Liver (tissue), 10 donors: ENCODE measurements at places on chromosomes 7 and 10. TPM values are rescaled to one million over a fixed set of nuclear protein-coding genes. Genes with fewer than 3 reads are reported as not detected.

GRCh38 chr7:155581954-155582353 lies 35.6 kb upstream of the CNPY1 start:
- no peak overlapping the region for H3K27ac ChIP-seq
- no peaks in the 10 kb centered on the region for H3K27me3 ChIP-seq
- no peaks in the 10 kb centered on the region for H3K36me3 ChIP-seq
- no peak overlapping the region for H3K4me3 ChIP-seq
- DNase-seq = no peak

DNA sequence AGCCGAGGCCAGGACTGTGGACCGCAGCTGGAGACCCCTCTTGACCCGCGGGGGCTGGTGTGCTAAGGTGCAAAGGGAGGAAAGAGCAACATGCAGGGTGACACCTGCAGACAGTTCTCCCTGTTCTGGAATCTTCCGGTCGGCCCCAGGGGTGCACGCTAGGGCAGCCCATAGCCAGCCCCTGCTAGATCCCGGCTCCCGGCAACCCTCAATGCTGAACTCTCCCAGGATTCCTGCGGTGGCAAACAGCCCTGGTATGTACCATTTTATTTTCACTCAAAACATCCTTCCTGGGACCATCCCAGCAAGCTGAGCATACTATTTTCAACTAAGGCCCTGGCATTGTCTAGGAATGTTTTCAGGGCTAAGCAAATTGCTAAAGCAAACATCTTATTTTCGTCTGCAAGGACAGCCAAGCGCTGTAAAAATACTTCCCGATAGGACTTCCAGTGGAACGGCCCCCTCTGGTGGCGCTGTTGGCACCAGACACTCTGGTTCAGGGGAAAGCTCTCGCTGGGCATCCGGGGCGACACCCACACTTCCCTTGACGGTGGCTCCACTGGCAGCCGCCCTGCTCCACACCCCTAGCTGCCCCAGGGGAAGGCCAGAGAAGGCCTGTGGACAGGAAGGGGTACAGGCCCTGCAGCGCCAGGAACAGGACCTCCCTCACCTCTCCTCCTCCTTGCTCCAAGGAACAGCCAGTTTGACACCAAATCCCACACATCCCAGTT lies 99.4 kb downstream of the CTBP2 start:
- H3K4me1 ChIP-seq = peaks cover 6% of the 10 kb centered on the region
- no peak overlapping the region for H3K27ac ChIP-seq
- no peak overlapping the region for H3K4me3 ChIP-seq
- peak; percentile 83 for DNase-seq

- no peaks in the 10 kb centered on the region for H3K27me3 ChIP-seq
- no peak for DNase-seq
- no peaks in the 10 kb centered on the region for H3K4me1 ChIP-seq
- H3K27ac ChIP-seq = no peak overlapping the region
- H3K36me3 ChIP-seq = no peaks in the 10 kb centered on the region
Measured at GRCh38 chr7:46344533-46344932, 423.5 kb upstream of the IGFBP3 start.

The UNCX gene
- not detected for total RNA-seq

The CALHM1 gene
- total RNA-seq = not detected

DNA sequence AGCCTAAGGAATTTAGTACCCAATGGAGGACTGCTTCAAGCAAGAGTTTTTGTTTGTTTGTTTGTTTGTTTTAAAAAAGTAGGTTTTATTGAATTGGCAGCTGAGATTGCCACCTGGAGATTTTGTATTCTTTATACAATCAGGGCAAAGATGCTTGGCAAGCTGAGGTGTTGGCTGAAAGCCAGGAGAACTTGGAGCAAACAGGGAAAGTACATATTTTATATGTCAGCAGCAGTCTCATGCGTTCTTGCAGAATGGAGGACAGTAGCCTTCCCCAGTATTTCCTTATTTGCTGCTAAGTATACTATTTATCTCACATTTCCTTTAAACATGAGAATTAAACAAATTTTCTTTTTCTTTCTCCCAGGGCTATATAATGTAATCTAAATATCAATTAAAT lies 22.6 kb upstream of the ICA1 start:
- H3K36me3 ChIP-seq = no peaks in the 10 kb centered on the region
- H3K4me1 ChIP-seq = no peaks in the 10 kb centered on the region
- no peak overlapping the region for H3K27ac ChIP-seq
- H3K27me3 ChIP-seq = no peaks in the 10 kb centered on the region

GRCh38 chr7:125606671-125607070 lies 677.0 kb upstream of the POT1 start:
- H3K4me1 ChIP-seq = no peaks in the 10 kb centered on the region
- DNase-seq = no peak
- no peak overlapping the region for H3K27ac ChIP-seq
- no peak overlapping the region for H3K4me3 ChIP-seq
- no peaks in the 10 kb centered on the region for H3K27me3 ChIP-seq
- H3K36me3 ChIP-seq = no peaks in the 10 kb centered on the region

- peaks cover 23% of the 10 kb centered on the region for H3K4me1 ChIP-seq
- H3K27me3 ChIP-seq = no peaks in the 10 kb centered on the region
- DNase-seq = no peak
Measured at GRCh38 chr7:151235091-151235787, 3.0 kb downstream of the CHPF2 start.

DNA sequence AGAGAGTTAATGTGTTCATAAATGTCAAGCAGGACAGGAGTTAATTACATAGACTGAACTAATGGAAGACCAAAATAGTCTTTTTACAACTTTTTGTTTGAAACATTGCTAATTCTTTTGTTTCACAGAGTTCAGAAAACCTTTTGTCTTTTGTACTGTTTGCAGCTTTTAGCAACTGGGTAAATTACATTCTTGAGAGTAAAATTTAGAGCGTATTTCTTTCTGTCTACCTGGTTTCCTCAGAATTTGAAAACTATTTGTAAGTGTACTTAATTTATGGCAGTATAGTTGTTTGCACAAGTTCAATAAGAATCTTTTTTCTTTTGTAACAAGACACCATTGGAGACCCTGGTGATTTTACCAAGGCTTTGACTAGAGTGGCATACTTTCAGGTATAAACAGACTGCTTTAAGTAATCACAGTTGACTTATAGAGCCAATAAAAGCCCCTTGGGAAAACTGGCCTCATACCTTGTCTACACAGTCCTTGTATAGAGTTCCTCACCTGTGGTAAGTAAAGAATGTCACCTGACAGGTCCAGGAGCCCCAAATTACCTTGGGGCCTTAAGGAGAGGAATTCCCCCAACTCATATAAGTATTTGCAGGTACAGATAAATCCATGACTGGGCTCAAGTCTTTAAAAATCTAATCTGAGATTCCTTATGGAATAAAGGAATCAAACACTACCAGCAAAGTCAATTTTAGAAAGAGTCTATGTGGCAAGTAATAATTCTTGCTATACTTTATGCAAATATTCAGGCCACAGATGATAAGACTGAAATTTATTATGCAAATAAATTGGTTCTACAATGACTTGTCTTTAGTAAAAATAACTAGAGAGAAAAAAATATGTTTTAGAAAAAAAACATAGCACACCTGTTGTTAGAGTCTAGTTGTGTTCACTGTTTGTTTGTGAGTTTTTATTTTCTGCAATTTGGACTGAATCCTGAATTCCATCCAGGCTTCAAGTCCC lies 23.6 kb upstream of the CREB3L2 start:
- no peaks in the 10 kb centered on the region for H3K36me3 ChIP-seq
- no peak overlapping the region for H3K27ac ChIP-seq
- no peak for DNase-seq
- no peaks in the 10 kb centered on the region for H3K27me3 ChIP-seq
- peaks cover 20% of the 10 kb centered on the region for H3K4me1 ChIP-seq
- no peak overlapping the region for H3K4me3 ChIP-seq

- no peak overlapping the region for H3K27ac ChIP-seq
- H3K27me3 ChIP-seq = no peaks in the 10 kb centered on the region
- no peak for DNase-seq
- no peaks in the 10 kb centered on the region for H3K4me1 ChIP-seq
Measured at GRCh38 chr7:102874966-102875365, 37.8 kb upstream of the LRRC17 start.

DNA sequence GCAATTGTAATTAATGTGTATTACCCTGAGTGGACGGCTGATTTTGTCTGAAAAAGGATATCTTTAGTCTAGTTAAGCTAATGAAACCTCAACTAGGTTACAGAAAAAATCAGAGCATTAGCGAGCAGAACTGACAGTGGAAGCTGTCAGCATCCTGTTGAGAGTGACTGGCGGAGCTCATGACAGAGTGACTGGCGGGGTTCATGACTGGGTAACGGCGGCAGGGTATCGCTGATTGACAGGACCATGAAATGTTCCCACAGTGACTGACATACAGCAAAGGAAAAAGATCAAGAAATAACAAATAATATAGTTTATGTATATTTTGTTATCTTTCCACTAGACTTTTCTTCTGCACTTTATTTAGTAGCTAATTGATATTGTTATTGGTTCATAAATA lies 202.5 kb upstream of the AGK start:
- no peak overlapping the region for H3K4me3 ChIP-seq
- no peak for DNase-seq
- no peaks in the 10 kb centered on the region for H3K4me1 ChIP-seq
- H3K27ac ChIP-seq = no peak overlapping the region

The GNGT1 gene
- not detected for total RNA-seq

GRCh38 chr10:50997461-50997860 lies 76.8 kb upstream of the PRKG1 start:
- H3K4me3 ChIP-seq = no peak overlapping the region
- H3K27ac ChIP-seq = no peak overlapping the region
- no peaks in the 10 kb centered on the region for H3K4me1 ChIP-seq
- no peak for DNase-seq
- H3K27me3 ChIP-seq = no peaks in the 10 kb centered on the region
- no peaks in the 10 kb centered on the region for H3K36me3 ChIP-seq

- H3K4me1 ChIP-seq = peaks cover 6% of the 10 kb centered on the region
- no peak overlapping the region for H3K4me3 ChIP-seq
- H3K27me3 ChIP-seq = no peaks in the 10 kb centered on the region
- no peak for DNase-seq
Measured at GRCh38 chr7:92658671-92659070, 68.5 kb upstream of the FAM133B start.

GRCh38 chr10:46216836-46217751 lies 69.7 kb upstream of the ANTXRL start:
- H3K27ac ChIP-seq = no peak overlapping the region
- DNase-seq = peak; percentile 28
- no peaks in the 10 kb centered on the region for H3K4me1 ChIP-seq
- H3K4me3 ChIP-seq = no peak overlapping the region
- no peaks in the 10 kb centered on the region for H3K36me3 ChIP-seq
- H3K27me3 ChIP-seq = no peaks in the 10 kb centered on the region
